SHP77 treated with DMSO at 0.1 percent for 48 hours (cell line): ENCODE measurements at places on chromosomes 13 and 19.
A peak's percentile ranks its signal among the peaks of the same experiment; 100 is the strongest.

GRCh38 chr13:35531526-35531925, 55.0 kb upstream of the MAB21L1 start:
- DNase-seq = no peak

DNA sequence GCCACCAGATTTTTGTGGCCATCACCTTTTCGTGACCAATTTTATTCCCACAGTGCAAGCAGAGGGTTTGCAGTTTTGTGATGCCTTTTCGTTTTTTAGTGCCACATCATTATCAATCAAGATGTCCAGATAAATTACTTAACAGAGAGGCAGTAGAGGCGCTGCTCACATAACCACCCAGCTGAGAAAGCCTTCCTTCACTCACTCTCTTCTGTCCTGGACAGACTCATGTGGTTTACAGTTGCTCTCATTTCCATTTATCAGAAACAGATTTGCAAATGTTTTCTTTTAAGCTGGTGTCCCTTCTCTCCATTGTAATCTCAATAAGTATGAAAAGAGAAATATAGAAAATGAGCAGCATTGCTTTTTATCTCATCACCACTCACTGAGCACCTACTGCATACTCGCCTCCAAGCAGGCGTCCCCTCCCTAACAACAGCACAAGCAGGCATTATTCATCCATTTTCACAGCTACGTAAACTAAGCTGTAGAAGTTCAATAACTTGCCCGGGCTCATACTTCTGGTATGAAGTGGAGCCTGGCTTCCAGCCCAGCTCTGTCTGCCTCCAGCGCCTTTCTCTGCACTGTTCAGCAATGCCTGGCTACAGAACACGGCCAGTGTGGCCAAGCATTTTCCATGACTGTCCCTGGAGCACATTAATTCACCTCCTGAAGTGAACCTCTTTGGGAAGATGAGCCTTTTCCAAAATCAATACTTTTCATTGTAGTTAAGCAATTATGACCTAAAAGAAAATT, 34.6 kb upstream of the KATNAL1 start:
- no peak for DNase-seq

- DNase-seq = peak; percentile 87
Observed at GRCh38 chr19:34217952-34218817, 36.2 kb upstream of the GARRE1 start.

- DNase-seq = no peak
Observed at GRCh38 chr13:33409673-33410510, 124.3 kb upstream of the STARD13 start.

- no peak for DNase-seq
Observed at GRCh38 chr19:1046836-1047695, 7.2 kb downstream of the ABCA7 start.

- DNase-seq = no peak
Observed at GRCh38 chr19:39187552-39187943, 9.2 kb upstream of the NCCRP1 start.

- no peak for DNase-seq
Observed at GRCh38 chr19:56156768-56157167, 15.7 kb downstream of the ZNF444 start.

DNA sequence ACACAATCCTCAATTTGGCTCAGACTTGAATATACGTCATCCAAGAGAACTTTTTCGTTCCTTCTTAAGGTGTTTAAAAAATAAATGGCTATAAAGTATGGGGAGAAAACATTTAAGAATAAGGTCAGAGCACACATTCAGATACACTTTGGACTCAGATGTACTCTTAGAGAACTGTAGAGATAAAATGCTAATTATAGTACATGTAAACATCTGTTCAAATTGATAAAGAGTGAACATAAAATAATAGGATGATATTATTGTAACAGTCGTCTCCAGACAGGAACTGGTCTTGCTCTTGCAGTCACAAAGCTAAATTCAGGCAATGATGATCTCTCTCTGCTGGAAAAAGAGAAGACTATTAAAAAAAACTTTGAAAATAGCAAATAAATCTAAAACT, 91.4 kb downstream of the RBM26 start:
- no peak for DNase-seq

- no peak for DNase-seq
Observed at GRCh38 chr13:62356977-62357376, 941.3 kb upstream of the PCDH20 start.

DNA sequence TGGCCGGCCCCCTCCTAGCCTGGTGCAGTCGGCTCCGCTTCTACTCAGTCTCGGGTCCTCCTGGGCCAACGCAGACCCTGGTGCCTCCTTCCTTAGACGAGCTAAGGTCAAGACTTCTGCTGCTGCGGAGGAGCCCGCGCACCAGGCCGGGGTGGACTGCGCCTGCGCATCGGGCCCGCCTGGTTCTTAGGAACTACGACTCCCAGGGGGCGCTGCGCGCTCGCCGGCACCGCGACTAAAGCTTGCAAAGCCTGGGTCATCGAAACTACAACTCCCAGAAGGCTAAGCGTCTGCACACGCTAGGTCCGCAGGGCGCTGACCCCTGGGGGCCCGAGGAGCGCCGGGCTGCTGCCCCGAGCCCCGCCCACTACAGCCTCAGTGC, at the start of gene ZNF835:
ZNF835 (minus strand) TSS at position 145 of the 382 bp plus-strand sequence. CDS start 6,559 bp downstream, outside the sequence.
- no peak for DNase-seq
